ENCODE measurements at places on chromosomes 3 and 15. TPM values are rescaled to one million over a fixed set of nuclear protein-coding genes. Genes with fewer than 3 reads are reported as not detected.

Gene CP
- polyA plus RNA-seq = not detected

- no peaks in the 10 kb centered on the region for H3K4me1 ChIP-seq
- H3K4me3 ChIP-seq = no peak overlapping the region
- no peaks in the 10 kb centered on the region for H3K36me3 ChIP-seq
- no peaks in the 10 kb centered on the region for H3K27me3 ChIP-seq
- DNase-seq = no peak
Observed at GRCh38 chr3:69490235-69490634, 104.3 kb upstream of the FRMD4B start.

GRCh38 chr3:49554633-49555265 is 472 bp downstream of the BSN start:
- H3K27me3 ChIP-seq = peaks cover 46% of the 10 kb centered on the region
- H3K27ac ChIP-seq = no peak overlapping the region
- no peak overlapping the region for H3K4me3 ChIP-seq
- DNase-seq = peak; percentile 26
- H3K36me3 ChIP-seq = no peaks in the 10 kb centered on the region

GRCh38 chr15:78072080-78072892 is 5.2 kb downstream of the TBC1D2B start:
- peaks cover 83% of the 10 kb centered on the region for H3K4me1 ChIP-seq
- DNase-seq = no peak
- peak overlapping the region; percentile 65 for H3K4me3 ChIP-seq
- no peaks in the 10 kb centered on the region for H3K27me3 ChIP-seq
- peaks cover 3% of the 10 kb centered on the region for H3K36me3 ChIP-seq

GRCh38 chr3:186013312-186013711 is 75.5 kb upstream of the TRA2B start:
- no peak overlapping the region for H3K27ac ChIP-seq
- no peak overlapping the region for H3K4me3 ChIP-seq
- no peaks in the 10 kb centered on the region for H3K27me3 ChIP-seq
- H3K36me3 ChIP-seq = no peaks in the 10 kb centered on the region
- no peaks in the 10 kb centered on the region for H3K4me1 ChIP-seq
- no peak for DNase-seq

DNA sequence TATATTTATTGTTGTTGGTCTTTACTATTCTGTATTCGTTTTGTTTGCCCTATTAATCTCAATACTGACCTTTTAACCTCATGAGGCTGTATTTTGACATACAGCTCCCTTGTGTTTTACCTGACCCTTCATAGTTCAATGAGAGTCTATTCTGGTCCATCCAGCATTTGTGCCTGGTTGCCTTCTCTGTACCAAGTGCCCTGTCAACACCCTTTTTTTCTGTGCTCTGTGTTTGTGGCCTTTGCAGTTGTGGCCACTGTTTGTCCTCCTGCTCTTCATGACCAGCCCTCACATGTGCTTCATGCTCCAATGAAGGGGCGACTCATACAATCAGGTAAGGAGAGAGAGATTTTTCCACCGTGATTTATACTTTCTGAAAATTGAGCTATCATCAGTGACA is 368.2 kb downstream of the IL20RB start:
- no peak for DNase-seq
- H3K36me3 ChIP-seq = no peaks in the 10 kb centered on the region
- H3K27me3 ChIP-seq = no peaks in the 10 kb centered on the region
- no peaks in the 10 kb centered on the region for H3K4me1 ChIP-seq
- no peak overlapping the region for H3K4me3 ChIP-seq
- no peak overlapping the region for H3K27ac ChIP-seq

All from CD4-positive, CD25-positive, alpha-beta regulatory T cell (primary cell).